ENCODE measurements at places on chromosomes 7 and 10.

DNA sequence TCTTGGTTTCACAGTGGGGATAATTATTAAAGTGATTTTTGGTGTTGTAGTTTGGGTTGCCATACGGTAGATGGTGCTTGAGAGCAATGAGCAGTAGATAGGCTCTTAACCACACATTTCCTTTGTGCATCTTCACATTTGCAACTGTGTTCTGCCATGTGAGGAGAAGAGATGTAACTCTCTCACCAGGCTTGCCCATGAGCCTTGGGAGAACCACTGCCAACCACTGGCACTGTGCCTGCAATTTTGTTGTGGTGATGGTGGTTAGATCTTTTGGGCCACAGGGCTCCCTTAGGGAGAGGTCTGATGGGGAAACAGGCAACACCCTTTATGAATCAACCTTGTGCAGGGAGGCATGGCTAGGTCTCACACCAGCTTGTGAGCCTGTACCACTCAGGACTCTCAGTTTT is 204.3 kb downstream of the CCDC7 start:
- H3K4me1 ChIP-seq, result no peaks in the 10 kb centered on the region
- no peak overlapping the region for H3K4me3 ChIP-seq
- H3K27ac ChIP-seq, result no peak overlapping the region
- H3K36me3 ChIP-seq, result no peaks in the 10 kb centered on the region

- H3K27ac ChIP-seq, result no peak overlapping the region
- H3K4me1 ChIP-seq, result peaks cover 3% of the 10 kb centered on the region
- H3K4me3 ChIP-seq, result peak overlapping the region; percentile 71
- DNase-seq, result no peak
Observed at GRCh38 chr10:73357821-73358220, 843 bp downstream of the CFAP70 start.

DNA sequence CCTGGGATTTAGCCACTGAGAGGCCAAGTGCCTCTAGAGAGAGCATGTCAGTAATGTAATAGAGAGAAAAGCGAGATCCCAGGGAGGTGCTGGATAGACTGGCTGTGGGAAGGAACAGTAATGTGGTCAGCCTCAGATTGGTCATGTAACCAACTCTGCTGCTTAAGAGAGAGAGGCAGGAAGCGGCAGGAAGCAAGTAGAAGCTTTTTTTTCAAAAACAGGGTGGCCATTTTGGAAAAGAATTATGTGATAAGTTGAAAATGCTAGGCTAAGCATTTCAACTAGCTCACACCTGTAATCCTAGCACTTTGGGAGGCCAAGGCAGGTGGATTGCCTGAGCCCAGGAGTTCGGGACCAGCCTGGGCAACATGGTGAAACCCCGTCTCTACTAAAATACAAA is 3.7 kb upstream of the PCOLCE start:
- no peaks in the 10 kb centered on the region for H3K36me3 ChIP-seq
- no peak overlapping the region for H3K27ac ChIP-seq
- H3K27me3 ChIP-seq, result no peaks in the 10 kb centered on the region
- H3K4me3 ChIP-seq, result no peak overlapping the region
- DNase-seq, result no peak
- no peaks in the 10 kb centered on the region for H3K4me1 ChIP-seq

- H3K27ac ChIP-seq, result no peak overlapping the region
- H3K36me3 ChIP-seq, result no peaks in the 10 kb centered on the region
- no peaks in the 10 kb centered on the region for H3K4me1 ChIP-seq
- H3K4me3 ChIP-seq, result no peak overlapping the region
- H3K27me3 ChIP-seq, result no peaks in the 10 kb centered on the region
Observed at GRCh38 chr7:36469236-36469635, 79.6 kb downstream of the ANLN start.

GRCh38 chr7:158732494-158733219 is 28.1 kb upstream of the NCAPG2 start:
- no peak overlapping the region for H3K27ac ChIP-seq
- no peak for DNase-seq
- H3K36me3 ChIP-seq, result no peaks in the 10 kb centered on the region
- H3K4me1 ChIP-seq, result no peaks in the 10 kb centered on the region
- H3K4me3 ChIP-seq, result no peak overlapping the region

- no peaks in the 10 kb centered on the region for H3K27me3 ChIP-seq
- peaks cover 13% of the 10 kb centered on the region for H3K4me1 ChIP-seq
- H3K36me3 ChIP-seq, result no peaks in the 10 kb centered on the region
- H3K4me3 ChIP-seq, result peak overlapping the region; percentile 63
- DNase-seq, result no peak
Observed at GRCh38 chr7:1532456-1533254, 2.2 kb downstream of the MAFK start.

DNA sequence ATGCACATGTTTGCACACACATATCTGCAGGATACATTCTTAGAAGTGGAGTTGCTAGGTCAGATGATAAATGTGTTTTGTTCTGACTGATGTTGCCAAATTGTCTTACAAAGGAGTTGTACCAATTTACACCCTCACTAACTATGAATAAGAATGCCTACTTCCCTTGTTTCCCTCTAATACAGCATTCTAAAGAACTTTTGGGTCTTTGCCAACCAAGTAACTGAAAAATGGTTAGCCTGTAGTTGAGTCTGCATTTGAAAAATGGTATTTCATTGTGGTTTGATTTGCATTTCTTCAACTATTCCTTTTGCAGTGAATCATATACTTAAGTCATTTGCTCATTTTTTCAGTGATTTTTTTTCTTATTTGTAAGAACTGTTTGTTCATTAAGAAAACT is 48.4 kb downstream of the TMEM26 start:
- H3K4me3 ChIP-seq, result no peak overlapping the region
- DNase-seq, result no peak

DNA sequence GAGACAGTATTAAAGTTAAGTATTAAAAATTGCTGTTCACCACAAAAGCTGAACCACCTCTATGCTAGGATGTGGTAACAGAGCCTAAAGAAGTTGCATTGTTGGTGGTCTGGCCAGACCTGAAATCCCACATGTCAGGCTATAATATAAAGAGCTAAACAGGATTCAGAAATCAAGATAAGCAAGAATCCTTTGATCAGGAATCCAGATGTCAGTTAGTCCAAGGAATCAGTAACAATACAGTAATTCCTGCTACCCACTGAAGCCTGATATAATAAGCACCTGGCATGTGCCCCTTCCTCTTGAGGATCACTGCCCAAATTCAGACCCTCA is 48.9 kb downstream of the ZNF277 start:
- H3K27me3 ChIP-seq, result no peaks in the 10 kb centered on the region
- H3K36me3 ChIP-seq, result no peaks in the 10 kb centered on the region
- H3K27ac ChIP-seq, result no peak overlapping the region
- DNase-seq, result no peak

GRCh38 chr7:22082553-22082885 is 136.8 kb upstream of the CDCA7L start:
- no peaks in the 10 kb centered on the region for H3K27me3 ChIP-seq
- DNase-seq, result no peak

DNA sequence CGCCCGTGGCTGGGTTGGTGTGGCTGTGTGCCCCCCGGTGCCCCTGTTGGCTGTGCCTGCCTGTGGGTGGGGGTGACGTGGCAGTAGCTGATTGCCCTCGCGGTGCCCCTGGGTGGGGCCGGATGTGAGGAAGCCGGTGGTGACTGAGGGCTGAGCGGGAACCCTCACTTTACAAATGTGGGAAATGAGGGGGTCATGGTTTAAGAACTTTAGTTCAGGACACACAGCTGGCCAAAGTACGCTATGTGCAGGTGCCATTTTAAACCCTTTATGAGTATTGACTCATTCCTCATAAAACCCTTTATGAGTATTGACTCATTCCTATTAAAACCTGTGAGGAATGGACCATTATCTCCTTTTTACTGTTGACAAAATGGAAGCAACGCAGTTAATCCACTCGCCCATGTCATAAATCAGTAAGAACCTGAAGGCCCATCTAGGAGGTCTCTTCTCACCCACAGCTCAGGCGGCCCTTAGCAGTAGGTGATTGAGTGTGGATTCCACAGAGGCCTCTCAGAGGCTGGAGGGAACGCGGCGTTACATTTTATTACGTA is 290.1 kb upstream of the COBL start:
- H3K4me1 ChIP-seq, result no peaks in the 10 kb centered on the region
- no peak for DNase-seq
- no peaks in the 10 kb centered on the region for H3K36me3 ChIP-seq
- H3K4me3 ChIP-seq, result no peak overlapping the region

DNA sequence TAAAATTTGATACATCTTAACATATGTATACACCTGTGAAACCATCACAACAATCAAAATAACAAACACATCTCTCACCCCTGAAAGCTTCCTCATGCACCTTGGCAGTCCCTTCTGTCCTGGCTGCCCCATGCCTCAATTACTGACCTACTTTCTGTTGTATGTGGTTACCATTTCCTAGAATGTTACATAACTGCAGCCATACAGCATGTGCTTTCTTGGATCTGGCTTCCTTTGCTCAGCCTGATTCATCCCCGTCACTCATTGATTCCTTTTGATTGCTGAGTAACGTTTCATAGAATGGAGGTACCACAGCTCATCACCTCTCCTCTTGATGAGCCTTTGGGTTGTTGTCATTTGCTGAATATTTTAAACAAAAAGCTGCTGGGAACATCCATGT is 165.3 kb downstream of the CELF2 start:
- H3K4me3 ChIP-seq, result no peak overlapping the region
- peaks cover 46% of the 10 kb centered on the region for H3K4me1 ChIP-seq
- DNase-seq, result no peak
- H3K36me3 ChIP-seq, result peaks cover 49% of the 10 kb centered on the region
- no peak overlapping the region for H3K27ac ChIP-seq

GRCh38 chr10:69446229-69446628 is 5.0 kb upstream of the TSPAN15 start:
- no peaks in the 10 kb centered on the region for H3K36me3 ChIP-seq
- no peak for DNase-seq
- H3K4me3 ChIP-seq, result no peak overlapping the region
- no peak overlapping the region for H3K27ac ChIP-seq
- H3K4me1 ChIP-seq, result no peaks in the 10 kb centered on the region

GRCh38 chr7:98211221-98211675 is at the start of gene BHLHA15:
Gene BHLHA15 (plus strand): TSS chr7:98211439. CDS start chr7:98212310, 871 bp downstream.
- no peaks in the 10 kb centered on the region for H3K4me1 ChIP-seq
- peak within 1 kb of the TSS; percentile 45 for H3K4me3 ChIP-seq
- no peaks in the 10 kb centered on the region for H3K27me3 ChIP-seq

GRCh38 chr10:92265687-92266258 is 25.1 kb downstream of the CPEB3 start:
- DNase-seq, result no peak
- no peak overlapping the region for H3K4me3 ChIP-seq
- H3K36me3 ChIP-seq, result no peaks in the 10 kb centered on the region
- H3K4me1 ChIP-seq, result peaks cover 21% of the 10 kb centered on the region
- no peaks in the 10 kb centered on the region for H3K27me3 ChIP-seq

- H3K27ac ChIP-seq, result peak overlapping the region; percentile 56
- peak; percentile 62 for DNase-seq
- H3K27me3 ChIP-seq, result no peaks in the 10 kb centered on the region
- peaks cover 19% of the 10 kb centered on the region for H3K4me1 ChIP-seq
Observed at GRCh38 chr7:117780832-117781231, 92.4 kb downstream of the CTTNBP2 start.

- H3K27me3 ChIP-seq, result no peaks in the 10 kb centered on the region
- H3K4me1 ChIP-seq, result no peaks in the 10 kb centered on the region
- H3K36me3 ChIP-seq, result no peaks in the 10 kb centered on the region
- DNase-seq, result no peak
Observed at GRCh38 chr7:34453150-34453549, 204.9 kb upstream of the NPSR1 start.

GRCh38 chr7:22842973-22843372 is 20.3 kb upstream of the TOMM7 start:
- no peak for DNase-seq
- no peaks in the 10 kb centered on the region for H3K36me3 ChIP-seq
- no peaks in the 10 kb centered on the region for H3K27me3 ChIP-seq
- no peaks in the 10 kb centered on the region for H3K4me1 ChIP-seq
- H3K4me3 ChIP-seq, result no peak overlapping the region

DNA sequence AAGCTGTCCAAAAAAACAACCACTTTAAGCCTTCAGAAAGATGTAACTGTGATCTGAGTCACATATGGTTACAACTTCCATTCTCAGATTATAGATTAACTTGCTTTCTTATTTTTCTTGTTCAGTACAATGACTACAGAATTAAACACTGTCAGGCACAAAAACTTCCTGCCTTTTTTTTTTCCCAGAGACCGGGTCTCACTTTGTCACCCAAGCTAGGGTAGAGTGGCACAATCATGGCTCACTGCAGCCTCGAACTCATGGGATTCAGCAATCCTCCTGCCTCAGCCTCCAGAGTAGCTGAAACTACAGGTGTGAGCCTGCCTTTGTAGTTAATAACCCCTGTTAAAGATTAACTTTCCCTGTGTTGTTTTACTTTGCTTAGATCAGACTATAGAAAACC is 163.2 kb downstream of the AVL9 start:
- H3K36me3 ChIP-seq, result no peaks in the 10 kb centered on the region
- no peaks in the 10 kb centered on the region for H3K4me1 ChIP-seq
- H3K27me3 ChIP-seq, result no peaks in the 10 kb centered on the region
- no peak overlapping the region for H3K4me3 ChIP-seq
- H3K27ac ChIP-seq, result no peak overlapping the region
- no peak for DNase-seq

GRCh38 chr10:3887885-3888476 is 103.0 kb upstream of the KLF6 start:
- no peaks in the 10 kb centered on the region for H3K27me3 ChIP-seq
- H3K4me1 ChIP-seq, result peaks cover 15% of the 10 kb centered on the region

GRCh38 chr10:96440361-96441292 is 73.1 kb downstream of the TLL2 start:
- no peaks in the 10 kb centered on the region for H3K36me3 ChIP-seq
- no peaks in the 10 kb centered on the region for H3K27me3 ChIP-seq
- DNase-seq, result no peak
- no peaks in the 10 kb centered on the region for H3K4me1 ChIP-seq
- H3K27ac ChIP-seq, result no peak overlapping the region
- no peak overlapping the region for H3K4me3 ChIP-seq

GRCh38 chr10:68895041-68895440 is 6.1 kb upstream of the DDX50 start:
- no peaks in the 10 kb centered on the region for H3K27me3 ChIP-seq
- H3K4me3 ChIP-seq, result no peak overlapping the region

DNA sequence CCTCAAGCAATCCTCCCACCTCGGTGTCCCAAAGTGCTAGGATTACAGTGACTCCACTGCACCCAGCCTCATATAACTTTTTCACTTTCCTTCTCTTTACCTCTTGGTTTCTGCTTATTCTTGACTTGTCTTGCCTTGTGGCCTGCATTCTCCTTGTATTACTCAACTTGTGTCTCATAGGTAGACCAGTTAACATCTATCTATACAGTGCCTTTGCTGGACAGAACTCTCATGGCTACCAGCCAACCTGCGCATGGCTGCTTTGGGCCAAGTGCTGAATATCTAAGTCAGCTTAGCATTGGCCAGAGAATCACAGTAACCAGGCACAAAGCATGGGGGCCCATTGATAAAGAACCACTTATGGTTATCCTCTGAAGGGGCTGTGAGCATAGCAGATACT is 42.6 kb upstream of the ZNRF2 start:
- no peaks in the 10 kb centered on the region for H3K36me3 ChIP-seq
- DNase-seq, result no peak
- H3K27ac ChIP-seq, result no peak overlapping the region
- peaks cover 27% of the 10 kb centered on the region for H3K4me1 ChIP-seq
- no peaks in the 10 kb centered on the region for H3K27me3 ChIP-seq
